ENCODE measurements at places on chromosomes 3 and 15.

- DNase-seq, result no peak
Measured at GRCh38 chr3:58693940-58694850, 27.6 kb upstream of the FAM3D start.

- DNase-seq, result no peak
Measured at GRCh38 chr3:113968986-113969385, 21.2 kb downstream of the ZDHHC23 start.

DNA sequence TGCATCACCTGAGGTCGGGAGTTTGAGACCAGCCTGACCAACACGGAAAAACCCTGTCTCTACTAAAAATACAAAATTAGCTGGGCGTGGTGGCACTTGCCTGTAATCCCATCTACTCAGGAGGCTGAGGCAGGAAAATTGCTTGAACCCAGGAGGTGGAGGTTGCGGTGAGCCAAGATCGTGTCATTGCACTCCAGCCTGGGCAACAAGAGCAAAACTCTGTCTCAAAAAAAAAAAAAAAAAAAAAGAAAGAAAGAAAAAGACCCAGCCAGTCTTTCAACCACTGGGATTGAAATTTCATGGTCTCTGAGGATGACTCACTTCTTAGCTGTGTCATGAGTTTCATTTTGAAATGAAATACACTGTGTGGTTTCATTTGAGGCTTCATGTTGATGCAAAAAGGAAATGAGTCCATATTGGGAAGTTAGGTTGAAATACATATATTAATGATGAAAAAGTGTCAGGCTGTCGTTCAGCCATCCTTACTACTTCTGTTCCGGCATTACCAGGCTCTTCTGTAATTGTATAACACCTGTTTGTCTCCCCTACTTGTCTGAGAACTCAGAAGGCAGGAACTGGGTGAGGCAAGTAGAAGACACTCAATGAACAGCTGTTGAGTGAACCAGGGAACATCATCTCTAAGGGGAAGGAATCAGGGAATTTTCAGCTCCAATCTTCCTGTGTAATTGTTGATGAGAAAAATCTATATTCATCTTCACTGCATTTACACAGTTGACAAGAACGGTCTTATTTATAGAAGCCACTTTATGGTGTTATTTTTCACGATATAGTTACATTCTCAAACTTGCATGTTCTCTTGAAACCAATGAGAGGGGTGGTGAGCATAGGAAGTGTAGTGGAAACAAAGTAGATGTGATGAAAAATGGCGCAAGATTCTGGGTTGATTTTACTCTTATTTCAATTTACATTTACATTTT, 87.4 kb downstream of the NFKBIZ start:
- DNase-seq, result no peak

- DNase-seq, result no peak
Measured at GRCh38 chr15:25790000-25790660, 73.0 kb downstream of the ATP10A start.

GRCh38 chr15:53328341-53328740, 431.1 kb downstream of the WDR72 start:
- no peak for DNase-seq

- DNase-seq, result peak; percentile 88
Measured at GRCh38 chr15:80536231-80536630, 132.0 kb downstream of the ARNT2 start.

DNA sequence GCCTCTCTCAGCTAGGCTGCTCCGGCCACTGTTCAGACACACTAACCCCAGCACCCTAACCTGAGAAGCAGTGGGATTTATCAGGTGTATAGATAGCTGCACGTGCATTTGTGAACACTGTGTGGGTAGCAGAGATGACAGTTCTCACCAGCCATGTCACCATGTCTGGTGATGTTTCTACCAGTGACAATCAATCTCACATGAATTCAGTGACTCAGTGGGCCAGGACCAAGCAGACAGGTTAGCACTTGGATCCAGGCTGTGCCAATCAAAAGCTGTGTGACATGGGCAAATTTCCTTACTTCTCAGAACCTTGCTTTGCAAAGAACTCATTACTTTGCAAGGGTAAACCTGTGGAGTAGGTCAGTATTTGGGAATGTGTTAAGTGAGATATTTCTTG, 65.3 kb upstream of the GATM start:
- no peak for DNase-seq

DNA sequence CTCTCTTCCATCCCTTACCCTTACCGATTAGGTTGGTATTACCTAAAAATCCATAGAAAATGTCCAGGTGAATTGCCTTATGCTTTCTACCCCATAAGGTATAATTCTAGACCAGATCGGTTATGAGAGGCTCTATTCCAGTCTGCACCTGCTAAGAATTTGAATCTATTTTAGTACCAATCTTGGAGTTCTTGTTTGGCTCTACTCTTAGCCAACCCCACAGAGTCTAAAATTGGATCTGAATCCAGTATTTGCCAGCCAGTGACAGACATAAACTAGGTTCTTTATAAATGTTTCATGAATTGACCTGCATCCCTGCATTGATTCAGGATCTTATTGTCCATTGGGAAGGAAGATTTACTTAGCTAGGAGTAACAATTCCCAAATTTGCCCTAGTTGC, 6.5 kb downstream of the KLHL24 start:
- DNase-seq, result no peak

- no peak for DNase-seq
Measured at GRCh38 chr3:50430950-50431435, 71.7 kb upstream of the TMEM115 start.

DNA sequence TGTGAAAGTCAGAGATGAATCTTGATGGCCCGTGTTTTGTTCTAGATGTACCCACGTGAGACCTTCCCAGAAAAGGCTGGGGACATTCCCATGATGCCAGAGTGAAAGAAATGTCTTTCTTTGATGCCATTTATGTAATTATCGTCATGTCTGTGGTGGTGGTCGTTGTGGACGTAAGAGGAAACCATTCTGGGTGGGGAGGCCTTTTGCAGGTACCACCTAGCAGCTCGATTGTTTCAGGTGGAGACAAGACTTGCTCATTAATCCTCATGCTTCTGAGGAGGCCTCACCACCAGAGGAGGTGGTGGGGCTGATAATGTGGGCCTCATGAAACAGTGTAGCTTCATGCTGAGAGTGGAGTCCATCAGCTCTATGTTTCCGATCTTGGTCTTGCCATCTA, 58.1 kb upstream of the USP3 start:
- no peak for DNase-seq

DNA sequence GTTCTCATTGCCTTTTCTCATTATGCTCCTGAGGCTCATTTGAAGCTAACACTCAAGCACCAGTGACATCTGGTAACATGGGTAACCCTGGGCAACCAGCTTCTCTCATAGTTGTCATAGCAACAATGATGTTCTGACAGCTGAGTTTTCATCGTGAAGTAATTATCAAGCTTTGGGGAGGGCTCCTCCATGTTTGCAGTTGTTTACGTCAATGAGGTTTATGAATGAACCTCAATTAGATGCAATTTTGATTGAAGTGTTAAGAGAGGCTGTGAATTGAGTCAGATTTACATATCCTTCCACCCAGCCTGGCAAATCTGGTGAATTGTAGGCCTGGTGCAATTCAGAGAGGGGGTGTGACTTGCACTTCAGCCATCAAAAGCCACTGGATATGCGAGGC, 119.3 kb upstream of the CHD2 start:
- peak; percentile 97 for DNase-seq

GRCh38 chr15:67794832-67795574, 30.3 kb upstream of the SKOR1 start:
- no peak for DNase-seq

- DNase-seq, result no peak
Measured at GRCh38 chr3:174441588-174442301, 417.4 kb upstream of the NAALADL2 start.

GRCh38 chr3:119662604-119663373, 2.4 kb upstream of the POPDC2 start:
- no peak for DNase-seq

GRCh38 chr3:107013641-107014040, 363.6 kb upstream of the CCDC54 start:
- DNase-seq, result no peak

- DNase-seq, result no peak
Measured at GRCh38 chr3:83011481-83011880, 1250.0 kb upstream of the GBE1 start.

- peak; percentile 2 for DNase-seq
Measured at GRCh38 chr3:71859123-71859519, 74.2 kb upstream of the PROK2 start.

GRCh38 chr3:38558864-38559263, 62.7 kb downstream of the EXOG start:
- no peak for DNase-seq

- DNase-seq, result no peak
Measured at GRCh38 chr3:98095882-98096281, 8.9 kb downstream of the OR5AC2 start.

DNA sequence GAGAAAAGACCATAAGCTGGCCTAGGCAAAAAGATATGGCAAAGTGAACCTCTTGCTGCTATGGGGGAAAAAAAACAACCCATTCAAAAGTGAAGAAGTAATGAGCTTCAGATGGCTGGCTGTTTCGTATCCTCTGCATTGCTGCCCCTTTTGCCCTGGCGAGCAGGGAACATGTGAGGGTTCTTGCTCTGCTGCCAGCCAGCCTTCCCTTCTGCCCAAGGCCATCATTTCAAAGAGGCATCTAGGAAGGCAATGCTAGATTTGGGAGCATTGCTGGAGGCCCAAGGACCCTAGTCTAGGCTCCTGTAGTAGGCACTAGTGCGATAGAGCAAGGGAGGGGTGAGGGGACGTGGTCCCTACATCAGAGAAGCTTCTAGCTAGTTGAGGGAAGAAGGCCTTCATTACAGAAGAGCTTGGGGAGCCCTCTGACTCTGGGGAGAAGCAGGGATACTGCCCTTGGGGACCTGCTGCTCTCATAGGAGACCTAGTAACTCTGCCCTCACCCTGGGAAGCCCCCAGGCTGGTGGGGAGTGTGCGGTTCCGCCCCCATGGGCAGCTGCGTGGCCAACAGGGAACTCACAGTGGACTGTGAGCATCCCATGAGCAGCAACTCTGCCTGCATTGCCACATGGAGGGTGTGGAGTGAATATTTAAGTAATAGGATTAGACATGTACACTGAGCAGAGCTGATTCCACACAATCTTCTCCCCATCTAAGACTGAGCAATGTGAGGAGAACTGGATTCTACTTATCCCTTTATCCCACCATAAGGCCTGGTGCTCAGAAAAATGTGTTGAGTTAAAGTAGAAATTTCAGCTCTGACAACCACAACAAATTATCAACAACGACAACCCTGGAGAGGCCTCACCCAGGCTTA, 21.3 kb downstream of the ITGA11 start:
- no peak for DNase-seq

- DNase-seq, result no peak
Measured at GRCh38 chr3:13300546-13301285, 119.4 kb downstream of the NUP210 start.

DNA sequence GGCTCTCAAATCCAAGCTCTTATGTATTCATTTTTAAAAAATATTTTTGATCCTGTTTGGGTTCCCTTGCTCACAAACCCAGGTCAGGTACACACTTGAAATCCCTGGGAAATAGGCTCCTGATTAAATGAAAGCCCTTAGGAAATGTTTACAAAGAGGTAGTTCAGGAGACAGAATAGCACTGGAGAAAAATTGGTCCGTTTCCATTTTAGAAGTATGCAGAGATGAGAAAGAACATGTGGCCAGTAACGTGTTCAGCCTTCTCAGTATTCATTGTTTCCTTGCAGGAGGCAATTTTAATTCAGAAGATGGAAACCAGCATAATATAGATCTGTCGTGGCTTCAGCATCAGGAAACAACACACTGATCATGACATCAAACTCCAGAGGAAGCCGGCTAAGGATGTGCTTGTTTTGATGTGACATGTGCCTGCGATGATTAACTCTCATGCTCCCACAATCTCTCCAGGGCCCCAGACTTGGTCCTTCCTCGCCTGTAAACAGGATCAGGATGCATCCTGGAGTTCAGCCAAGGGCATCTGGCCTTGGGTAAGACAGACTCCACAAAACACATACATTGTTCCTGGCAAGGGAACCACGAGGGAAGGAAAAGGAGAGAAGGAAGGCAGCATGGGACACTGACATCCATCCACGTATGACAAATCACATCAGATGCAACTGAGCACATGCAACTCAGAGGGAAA, 350.5 kb upstream of the THBS1 start:
- DNase-seq, result no peak

- DNase-seq, result no peak
Measured at GRCh38 chr3:196969134-196969659, 564 bp upstream of the PIGZ start.

DNA sequence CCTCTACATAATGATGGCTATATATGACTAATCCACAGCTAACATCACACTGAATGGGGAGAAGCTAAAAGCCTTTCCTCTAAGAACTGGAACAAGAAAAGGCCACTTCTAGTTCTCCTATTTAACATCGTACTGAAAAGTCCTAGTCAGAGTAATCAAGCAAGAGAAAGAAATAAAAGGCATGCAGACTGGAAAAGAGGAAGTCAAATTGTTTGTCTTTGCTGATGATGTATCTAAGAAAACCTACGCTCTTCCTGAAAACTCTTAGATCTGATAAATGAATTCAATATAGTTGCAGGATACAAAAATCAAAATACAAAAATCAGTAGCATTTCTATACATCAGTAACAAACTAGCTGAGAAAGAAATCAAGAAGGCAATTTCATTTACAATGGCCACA, 116.9 kb downstream of the TP63 start:
- no peak for DNase-seq

DNA sequence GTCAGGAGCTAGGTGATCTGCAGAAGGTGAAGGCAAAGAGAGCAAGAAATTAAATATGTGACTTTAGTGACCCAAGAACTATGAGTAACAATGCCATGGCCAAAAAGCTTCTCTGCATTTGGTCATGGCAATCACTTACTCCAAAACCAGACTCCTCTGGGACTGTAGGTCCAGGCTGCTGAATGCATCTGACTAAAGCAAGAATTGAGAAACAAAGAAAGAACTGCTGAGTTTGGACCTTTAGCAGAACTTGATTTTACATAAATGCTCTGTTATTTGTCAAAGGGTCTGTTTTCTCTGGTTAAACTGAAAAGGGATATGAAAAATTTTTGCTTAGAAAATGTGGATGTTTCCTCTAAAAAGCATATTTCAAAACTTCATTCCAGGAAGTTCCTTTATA, 1102.2 kb downstream of the IGSF11 start:
- no peak for DNase-seq

- DNase-seq, result no peak
Measured at GRCh38 chr3:60185161-60185560, 1066.1 kb downstream of the FHIT start.

GRCh38 chr3:13120928-13121552, 47.8 kb upstream of the IQSEC1 start:
- no peak for DNase-seq

All from NCI-H1436 treated with DMSO at 0.1 percent for 48 hours (cell line).